Right lobe of liver (tissue), 6 donors: ENCODE measurements at places on chromosomes 3 and 15.

- DNase-seq: no peak
Observed at GRCh38 chr3:18252578-18252977, 172.6 kb downstream of the SATB1 start.

DNA sequence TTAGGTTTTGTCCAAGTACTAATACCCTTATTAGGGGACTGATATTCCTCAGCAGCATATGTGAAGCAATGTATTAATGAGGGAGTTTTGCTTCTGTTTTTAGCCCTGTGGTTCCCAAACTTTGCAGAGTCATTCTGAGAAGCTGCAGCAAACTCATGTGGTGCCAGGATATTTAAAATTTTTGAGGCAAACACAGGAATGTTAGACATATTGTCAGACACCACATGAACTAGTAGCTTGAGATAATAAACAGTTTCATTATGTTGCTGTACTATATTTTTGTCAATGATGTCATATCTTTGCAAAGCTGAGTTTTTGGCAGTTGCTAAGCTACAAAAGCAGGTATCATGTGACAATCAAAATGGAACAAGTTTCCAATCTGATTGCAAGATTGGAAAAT is 36.6 kb downstream of the ATP6V1A start:
- DNase-seq: no peak

DNA sequence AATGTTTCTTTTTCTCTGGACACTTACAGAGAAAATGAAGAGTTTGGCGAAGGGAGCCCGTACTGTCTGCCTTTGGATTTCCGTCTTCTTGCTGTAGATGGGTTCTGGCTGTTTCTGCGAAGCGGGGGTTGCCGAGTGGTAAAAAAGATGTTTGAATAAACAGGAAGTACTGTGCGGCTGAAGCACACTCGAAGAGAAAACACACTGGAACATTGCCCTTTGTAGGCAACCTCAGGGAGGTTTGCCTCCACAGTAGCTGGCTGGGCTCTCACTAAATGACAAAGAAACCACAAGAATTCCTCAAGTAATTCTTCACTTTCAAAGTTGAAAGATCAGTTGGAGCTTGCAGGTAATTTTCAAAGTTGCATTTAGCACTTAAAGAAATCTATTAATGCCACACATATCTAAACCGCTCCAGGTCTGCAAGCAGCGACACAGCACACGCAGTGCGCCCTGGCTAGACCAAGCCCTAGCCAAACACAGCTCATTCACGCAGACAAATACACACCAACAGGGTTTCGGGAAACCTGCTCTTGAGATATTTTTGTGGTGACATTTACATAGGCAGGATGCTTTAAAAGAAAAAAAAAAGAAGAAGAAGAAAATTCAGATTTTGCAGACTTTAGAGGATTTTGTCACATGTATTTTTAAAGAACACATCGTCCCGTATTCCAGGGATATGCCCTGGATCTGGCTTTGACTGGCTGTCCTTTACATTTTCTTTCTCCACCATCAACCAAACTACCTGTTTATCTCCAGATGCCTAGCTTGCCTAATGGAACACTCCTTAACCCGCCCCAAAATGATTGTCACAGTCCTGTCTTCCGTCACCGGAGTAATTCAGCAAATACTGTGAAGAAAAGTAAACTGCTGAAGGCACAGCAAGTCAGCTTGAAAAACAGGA is 452.8 kb downstream of the FOXP1 start:
- peak; percentile 75 for DNase-seq

- DNase-seq: no peak
Observed at GRCh38 chr3:3605226-3605625, 194.0 kb upstream of the LRRN1 start.

DNA sequence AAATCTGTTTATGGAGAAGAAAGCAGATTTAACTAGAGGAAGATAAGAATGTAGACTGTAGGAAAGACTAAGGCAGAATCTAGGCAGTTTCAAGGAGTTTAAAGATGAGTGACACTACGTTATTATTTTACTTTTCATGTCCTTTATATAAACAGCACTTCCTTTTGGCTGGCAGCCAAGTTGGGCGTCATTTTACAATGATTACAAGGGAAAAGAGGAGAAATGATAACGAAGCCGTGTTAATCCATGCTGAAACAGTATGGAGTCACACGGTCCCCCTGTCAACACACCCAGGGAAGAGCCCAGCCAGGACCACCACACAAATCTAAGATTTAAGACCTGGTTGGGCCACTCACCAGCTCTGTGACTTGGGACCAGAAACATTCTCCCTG is 83.7 kb upstream of the NEO1 start:
- no peak for DNase-seq

DNA sequence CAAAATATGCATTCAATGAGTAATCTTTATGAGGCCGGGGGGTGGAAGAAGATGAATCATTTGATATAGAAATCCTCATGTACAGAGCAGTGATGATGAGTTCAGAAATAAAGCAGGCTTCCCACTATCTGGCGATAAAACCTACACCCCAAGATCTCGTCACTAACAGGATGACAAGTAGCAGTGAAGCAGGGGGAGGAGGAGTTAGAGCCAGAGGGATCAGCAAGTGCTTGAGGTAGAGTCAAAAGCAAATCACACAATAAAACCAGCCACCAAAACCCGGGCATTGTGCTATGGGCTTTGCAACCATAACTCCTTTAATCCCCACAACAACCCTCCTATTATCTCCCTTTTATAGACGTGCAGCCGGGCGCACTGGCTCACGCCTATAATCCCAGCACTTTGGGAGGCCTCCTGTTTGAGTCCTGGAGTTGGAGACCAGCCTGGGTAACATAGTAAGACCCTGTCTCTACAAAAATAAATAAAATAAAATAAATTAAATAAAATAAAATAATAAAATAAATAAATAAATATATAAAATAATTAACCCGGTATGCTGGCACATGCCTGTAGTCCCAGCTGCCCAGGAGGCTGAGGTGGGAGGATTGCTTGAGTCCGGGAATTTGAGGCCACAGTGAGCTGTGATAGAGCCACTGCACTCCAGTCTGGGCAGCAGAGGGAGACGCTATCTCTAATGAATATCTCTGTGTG is 53.0 kb downstream of the STARD5 start:
- DNase-seq: no peak

DNA sequence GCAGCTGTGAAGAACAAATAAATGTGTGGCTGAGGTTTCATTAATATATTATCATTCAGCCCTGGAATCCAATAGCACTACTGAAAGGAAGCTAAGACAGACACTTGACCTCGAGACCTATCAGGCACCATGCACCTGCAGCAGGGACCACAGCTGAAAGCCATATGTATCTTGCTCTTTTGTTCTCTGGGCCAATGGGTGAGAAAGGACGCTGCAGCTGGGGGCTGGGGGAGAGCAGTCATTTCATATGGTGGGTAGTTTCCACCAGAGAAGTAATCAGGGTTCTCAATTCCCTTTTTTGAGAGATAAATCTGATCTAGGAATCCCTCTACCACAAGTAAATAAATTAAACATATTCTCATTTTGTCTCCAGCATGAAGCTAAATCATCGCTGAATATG is 225.6 kb upstream of the STRIT1 start:
- no peak for DNase-seq

GRCh38 chr3:193620650-193621049 is 27.6 kb downstream of the OPA1 start:
- DNase-seq: no peak

DNA sequence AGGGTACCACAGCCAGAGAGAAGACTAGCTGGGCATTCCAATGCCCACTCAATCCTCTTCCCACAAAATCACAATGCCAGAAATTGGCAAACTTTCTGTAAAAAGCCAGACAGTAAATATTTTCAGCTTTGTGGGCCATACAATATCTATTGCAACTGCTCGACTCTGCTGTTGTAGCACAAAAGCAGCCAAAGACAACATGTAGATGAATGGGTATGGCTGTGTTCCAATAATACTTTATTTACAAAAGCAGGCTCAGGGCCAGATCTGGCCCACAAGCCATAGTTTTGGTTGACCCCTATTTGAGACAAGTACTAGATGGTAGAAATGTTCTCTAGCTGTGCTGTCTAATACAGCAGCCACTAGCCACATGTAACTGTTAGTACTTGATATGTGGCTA is 330.9 kb downstream of the ERC2 start:
- DNase-seq: no peak

GRCh38 chr3:139281096-139281495 is 62.7 kb upstream of the MRPS22 start:
- DNase-seq: no peak

DNA sequence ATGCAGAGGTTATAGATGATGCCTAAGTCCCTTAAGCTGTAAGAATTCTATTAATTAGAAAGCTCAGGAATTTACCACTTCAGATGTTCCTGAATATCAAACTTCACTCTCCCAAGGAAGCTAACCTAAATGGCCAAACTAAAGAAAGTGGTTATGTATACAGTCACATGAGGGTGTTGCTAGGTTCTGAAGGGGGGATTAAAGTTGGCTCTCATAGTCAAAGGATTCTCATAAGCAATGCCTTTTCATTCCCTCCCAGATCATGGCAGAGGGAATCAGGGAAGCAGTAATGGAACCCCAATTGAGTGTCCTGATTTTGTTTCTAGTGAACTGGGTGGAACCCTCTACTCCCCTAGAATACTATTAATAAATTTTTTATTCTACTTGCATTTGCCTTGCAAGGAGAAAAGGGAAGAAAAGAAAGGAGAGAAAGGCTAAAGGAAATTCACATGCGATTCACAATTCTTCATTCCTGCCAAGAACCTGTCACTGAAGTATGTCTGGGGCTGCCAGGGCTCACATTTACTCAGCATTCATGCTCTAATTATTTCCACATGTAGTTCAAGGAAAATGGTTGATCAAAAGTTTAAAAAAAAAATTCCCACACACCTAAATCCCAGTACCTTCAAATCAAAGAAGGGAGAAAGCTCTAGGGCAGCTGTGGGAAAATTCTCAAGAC is 25.1 kb downstream of the FSTL1 start:
- DNase-seq: no peak

DNA sequence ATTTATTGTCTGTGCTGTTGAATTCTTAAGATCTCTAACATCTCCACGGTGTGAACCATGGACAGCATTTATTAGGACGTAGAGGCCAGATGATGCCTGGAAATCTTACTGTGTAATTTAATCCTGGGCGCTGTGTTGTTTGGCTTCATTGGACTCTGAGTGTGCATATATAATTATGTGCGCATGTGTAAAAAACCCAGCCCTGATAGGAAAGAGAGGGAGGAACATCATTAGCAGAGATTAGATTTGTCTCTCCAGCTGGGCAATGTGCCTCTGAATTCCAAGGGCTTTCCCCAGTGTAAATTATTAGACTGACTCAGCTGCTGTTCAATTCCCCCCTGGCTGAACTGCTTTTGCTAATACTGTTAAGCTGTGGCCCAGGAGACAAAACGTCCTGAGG is 39.6 kb downstream of the MAP3K13 start:
- no peak for DNase-seq

DNA sequence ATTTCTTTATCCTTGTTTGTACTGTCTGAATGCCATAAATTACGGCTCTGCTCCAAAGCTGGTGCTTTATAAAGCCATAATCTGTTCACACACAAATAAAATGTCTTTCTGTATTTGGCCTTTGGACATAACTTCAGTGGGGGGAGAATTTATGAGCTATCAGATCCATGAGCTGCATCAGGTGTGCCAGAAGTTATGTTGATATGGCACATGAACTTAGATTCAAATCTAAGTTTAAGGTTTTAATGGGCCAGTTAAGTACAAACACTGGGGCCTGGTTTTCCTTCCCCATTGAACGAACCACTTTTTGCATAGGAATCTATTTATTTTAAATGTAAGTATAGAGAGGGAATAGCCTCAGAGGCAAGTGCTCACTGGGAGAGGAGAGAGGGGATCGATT is 239.9 kb downstream of the NFKBIZ start:
- DNase-seq: no peak

DNA sequence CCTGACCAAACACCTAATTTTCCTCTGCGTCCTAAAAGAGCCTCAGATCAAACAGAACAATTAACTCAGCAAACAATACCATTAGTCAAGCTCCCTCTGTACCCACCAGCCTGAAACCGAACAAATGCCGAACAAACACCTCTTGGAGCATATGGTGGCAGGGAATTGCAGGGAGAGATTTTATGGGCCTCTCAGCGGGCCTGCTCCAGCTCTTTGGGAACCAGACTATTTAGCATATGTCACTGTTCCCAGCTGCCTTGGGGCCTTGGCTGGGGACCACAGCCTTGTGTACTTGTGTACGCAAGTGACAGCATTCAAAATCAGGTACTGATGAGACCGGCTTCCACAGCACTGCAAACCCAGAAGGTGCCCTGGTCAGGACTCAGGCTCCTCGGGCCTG is 388.8 kb upstream of the PPP2R3A start:
- DNase-seq: no peak

DNA sequence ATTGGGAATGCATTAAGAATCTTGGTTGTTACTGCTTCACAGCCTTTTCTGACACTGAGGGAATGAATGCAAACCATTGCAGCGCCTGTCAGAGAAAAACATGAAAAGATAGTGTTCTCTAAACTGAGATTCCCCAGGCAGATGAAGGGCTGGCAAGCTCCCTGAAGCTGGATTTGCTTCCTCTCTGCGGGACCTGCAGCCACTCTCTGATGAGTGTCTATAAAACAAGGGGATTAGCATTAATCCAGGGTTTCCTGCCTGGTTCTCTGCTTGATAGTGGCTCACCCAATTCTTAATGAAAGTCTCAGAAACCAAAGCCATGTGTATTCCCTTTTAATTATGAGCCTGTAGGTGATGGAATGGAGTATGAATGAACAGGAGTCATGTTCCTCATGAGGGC is 344.3 kb upstream of the UMPS start:
- DNase-seq: no peak

DNA sequence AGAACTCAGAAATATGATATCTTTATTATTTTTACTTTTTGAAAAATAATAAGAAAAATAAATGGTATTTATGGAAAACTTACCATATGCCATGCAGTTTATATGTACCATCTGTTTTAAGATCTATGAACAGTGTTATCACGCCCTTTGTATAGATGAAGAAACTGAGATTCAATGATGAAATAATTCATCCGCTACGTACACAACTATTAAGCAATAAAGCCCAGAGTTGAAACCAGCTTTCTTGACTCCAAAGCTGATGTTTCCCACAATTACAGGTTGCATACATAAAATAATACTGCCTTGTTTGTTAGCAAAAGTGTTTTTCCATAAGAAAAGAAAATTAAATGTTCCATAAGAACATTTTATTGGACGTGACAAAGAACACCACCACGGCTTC is 67.2 kb upstream of the BCL6 start:
- DNase-seq: no peak
